NCI-H1105 treated with DMSO at 0.1 percent for 48 hours (cell line): ENCODE measurements at places on chromosomes 11 and 22.

DNA sequence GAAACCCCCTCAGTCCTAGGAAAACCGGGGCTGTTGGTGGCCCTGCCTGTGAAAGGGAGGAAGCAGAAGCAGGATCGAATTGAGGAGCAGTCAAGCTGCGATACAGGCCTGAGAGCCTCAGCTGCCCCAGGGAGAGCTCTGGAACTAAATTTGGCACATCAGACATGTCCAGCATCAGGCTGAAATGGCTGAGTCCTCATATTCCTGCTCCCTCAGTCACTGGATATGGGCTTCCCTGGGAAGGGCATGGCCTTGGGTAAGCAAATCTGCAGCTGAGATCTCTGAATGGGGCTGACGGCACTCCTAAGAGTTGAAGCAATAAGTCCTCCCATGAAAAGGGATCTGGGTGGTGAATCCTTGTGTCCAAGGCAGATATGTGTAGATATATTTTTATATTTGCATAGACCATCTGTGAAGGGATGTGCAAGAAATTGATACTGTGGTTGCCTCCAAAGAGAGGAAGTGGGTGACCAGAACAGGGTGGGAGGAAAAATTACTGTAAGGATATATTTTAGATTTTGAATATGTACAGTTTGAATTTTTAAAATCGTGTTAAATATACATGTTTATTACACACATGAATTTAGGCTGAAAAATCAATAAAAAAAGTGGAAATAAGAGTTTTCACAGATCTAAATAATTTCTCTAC is 45.5 kb downstream of the APIP start:
- DNase-seq: no peak

DNA sequence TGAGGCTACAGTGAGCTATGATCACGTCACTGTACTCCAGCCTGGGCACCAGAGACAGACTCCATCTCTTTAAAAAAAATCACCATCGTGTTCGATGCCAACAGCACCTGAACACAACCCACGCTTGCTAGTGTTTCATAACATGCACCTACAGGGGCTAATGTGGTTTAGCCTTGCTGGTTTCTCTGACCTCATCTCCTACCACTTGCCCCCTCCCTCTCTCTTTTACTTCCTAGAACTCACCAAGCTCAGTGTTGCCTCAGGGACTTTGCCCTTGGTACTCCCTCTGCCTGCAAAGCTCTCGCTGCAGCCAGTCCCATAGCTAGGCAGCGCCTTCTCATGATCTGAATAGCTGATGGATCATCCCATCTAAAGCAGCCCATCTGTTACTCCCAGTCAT is 99.8 kb downstream of the FBXO7 start:
- no peak for DNase-seq

DNA sequence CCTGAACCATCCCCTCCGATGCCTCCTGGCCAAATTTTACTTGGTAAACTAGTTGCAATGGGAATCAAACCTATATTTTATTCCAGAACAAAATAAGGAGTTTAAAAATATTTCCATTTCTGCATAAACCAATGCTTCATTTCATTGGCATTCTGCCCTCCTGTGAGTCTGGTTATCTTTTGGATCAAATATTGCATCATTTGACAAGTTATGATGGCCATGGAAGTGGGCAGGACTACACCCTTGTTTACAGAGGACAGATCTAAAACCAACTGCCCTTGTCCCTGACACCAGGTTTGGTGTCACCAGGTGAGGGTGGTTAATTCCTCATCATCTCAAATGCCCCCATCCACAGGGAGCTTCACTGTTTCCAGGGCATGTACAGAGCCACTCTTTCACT is 28.2 kb upstream of the E2F8 start:
- DNase-seq: no peak

DNA sequence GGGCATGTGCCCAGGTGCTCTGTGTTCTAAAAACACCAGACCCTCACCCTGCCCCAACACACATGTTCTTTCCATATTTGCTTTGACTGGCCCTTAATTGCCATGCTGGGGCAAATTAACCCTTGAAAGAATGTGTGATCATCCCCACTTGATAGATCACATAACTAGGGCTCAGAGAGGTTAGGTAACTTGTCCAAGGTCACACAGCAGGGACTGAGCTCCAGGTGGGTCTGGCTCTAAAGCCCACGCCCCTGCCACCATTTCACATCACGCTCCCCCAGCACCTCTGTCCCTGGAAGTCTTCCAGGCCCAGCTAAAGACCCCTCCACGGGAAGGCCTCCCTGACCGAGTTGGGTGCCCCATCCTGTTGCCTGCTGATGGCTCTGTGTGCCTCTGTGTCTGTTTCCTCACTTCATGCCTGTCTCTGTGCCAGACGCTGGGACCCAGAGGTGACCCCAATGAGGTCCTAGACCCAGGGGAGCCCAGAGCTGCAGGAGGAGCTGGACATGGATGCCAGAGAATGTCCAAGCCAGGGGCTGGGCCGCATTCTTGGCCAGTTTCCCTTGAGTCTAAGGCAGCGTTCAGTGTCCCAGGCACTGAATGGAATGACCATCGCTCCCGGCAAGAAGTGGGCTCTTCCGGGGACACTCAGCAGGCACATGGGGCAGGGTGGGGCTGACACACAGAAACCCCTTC is 79.7 kb downstream of the MYO7A start:
- no peak for DNase-seq

GRCh38 chr11:66936311-66936711 is 21.9 kb downstream of the PC start:
- DNase-seq: no peak
